ENCODE measurements at places on chromosomes 6 and 20.

- DNase-seq, result no peak
Measured at GRCh38 chr6:167551628-167552257, 226.9 kb downstream of the TTLL2 start.

DNA sequence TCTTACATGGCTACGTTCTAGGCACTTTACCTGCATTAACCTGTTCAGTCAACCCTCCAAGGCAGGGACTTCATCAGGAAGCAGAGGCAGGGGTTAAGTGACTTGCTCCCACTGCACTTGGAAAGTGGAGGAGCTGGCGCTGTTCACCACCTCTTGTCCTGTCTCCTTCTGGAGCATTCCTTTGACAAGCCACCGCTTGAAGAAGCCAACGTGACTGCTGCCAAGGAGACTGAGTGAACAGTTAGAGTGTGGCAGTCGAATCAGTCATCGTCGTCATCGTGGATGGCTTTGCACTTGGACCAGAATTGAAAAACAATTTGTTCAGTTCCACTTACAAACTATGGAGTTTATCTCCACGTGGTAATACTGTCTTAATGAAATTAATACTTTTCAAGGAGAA lies 60.9 kb downstream of the TULP4 start:
- DNase-seq, result no peak

GRCh38 chr6:118444796-118445195 lies 103.3 kb upstream of the PLN start:
- DNase-seq, result no peak

DNA sequence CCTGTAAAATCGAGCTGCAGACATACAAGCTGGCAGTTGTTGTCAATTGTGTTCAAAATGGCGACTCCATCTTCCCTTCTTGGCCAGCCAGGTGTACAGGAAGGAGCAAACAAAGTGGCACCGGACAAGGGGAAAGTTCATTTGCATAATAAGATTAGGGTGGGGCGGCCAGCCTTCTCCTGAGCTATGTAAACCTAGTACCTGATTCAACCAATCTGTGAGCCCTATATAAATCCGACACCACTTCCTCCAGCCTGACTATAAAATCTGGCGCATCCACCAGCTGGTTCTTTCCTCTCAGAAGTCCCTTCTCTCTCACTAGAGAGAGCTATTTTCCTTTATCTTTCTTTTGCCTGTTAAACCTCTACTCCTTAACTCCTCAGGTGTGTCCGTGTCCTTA lies 8.1 kb upstream of the HBS1L start:
- DNase-seq, result no peak

- no peak for DNase-seq
Measured at GRCh38 chr6:158765499-158766068, 53.6 kb downstream of the EZR start.

Data from T-cell (primary cell).